Tibial artery (tissue), 4 donors: ENCODE measurements at places on chromosomes 6 and 20.

DNA sequence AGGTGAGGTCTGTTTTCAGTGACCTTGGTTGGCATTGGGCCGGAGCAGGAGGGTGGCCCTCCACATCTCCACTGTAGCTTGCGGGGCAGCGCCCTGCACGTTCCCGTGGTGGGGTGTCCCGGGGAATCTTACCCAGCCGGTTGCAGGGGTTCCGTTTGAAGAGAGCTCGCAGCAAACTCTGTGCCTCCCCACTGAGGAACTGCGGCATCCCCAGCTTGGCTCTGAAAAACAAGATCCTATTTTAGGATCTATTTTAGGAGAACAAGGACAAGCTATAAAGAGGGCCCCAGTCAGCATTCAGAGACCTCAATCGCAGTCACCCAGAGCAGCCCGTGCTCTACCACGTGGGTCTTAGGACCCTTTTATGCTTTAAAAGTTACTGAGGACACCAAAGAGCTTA is 97.8 kb downstream of the RAMACL start:
- no peak overlapping the region for H3K27ac ChIP-seq
- no peaks in the 10 kb centered on the region for H3K4me1 ChIP-seq
- DNase-seq, result no peak
- H3K27me3 ChIP-seq, result no peaks in the 10 kb centered on the region

DNA sequence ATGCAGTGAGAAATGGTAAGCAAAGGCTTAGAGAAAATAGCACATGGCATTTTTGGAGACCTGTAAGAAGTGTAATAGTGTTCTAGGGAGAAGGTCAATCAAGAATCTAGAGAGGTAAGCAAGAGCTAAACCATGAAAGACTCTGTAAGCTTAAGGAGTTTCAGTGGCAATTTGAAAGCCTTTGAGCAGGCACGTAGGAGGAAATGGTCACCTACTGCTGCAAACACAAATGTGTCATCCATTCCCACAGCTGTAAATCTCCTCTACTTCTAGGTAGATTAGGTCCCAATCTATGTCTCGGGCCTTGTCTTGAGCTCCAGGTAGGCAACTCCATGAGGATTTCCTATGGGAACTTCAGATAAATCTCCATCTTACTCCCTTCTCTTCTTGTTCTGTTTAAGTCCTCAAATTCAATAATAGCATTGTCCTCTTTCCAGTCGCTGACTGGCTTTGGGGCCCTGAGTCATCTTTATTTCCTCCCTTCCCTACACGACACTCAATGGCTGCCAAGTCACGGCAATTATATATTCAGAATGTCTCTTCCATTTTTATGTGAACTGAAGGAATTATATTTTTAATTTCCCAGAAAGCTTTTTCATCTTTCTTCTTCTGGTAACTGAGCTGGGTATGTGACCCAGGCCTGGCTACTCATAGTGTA is 24.2 kb upstream of the PAQR8 start:
- no peaks in the 10 kb centered on the region for H3K27me3 ChIP-seq
- H3K4me1 ChIP-seq, result no peaks in the 10 kb centered on the region
- DNase-seq, result no peak
- no peak overlapping the region for H3K4me3 ChIP-seq
- no peaks in the 10 kb centered on the region for H3K36me3 ChIP-seq
- no peak overlapping the region for H3K27ac ChIP-seq

GRCh38 chr6:146883640-146884531 is 285.1 kb downstream of the ADGB start:
- peaks cover 5% of the 10 kb centered on the region for H3K4me1 ChIP-seq
- no peaks in the 10 kb centered on the region for H3K36me3 ChIP-seq
- H3K27me3 ChIP-seq, result no peaks in the 10 kb centered on the region
- DNase-seq, result no peak
- no peak overlapping the region for H3K27ac ChIP-seq

DNA sequence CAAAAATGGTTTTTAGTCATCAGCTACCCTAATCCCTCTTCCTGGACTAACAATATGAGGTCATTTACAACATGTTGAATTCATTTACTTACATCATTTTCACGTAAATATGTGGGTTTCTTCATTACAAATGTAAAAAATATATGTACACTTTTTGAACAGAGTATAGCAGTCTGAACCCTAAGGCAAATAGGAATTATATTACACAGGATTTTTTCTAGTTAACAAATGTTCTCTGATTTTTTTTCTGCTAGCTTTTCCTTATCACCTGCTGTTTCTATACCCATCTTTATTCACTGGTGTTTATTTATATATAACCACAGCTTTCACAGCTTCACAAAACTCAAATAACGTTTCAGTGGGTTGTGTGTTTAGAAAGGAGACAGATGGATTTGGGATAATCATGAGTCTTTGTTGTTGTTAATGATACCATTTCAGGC is 21.0 kb upstream of the CD2AP start:
- H3K27ac ChIP-seq, result no peak overlapping the region
- no peak overlapping the region for H3K4me3 ChIP-seq
- no peaks in the 10 kb centered on the region for H3K36me3 ChIP-seq
- H3K27me3 ChIP-seq, result no peaks in the 10 kb centered on the region

DNA sequence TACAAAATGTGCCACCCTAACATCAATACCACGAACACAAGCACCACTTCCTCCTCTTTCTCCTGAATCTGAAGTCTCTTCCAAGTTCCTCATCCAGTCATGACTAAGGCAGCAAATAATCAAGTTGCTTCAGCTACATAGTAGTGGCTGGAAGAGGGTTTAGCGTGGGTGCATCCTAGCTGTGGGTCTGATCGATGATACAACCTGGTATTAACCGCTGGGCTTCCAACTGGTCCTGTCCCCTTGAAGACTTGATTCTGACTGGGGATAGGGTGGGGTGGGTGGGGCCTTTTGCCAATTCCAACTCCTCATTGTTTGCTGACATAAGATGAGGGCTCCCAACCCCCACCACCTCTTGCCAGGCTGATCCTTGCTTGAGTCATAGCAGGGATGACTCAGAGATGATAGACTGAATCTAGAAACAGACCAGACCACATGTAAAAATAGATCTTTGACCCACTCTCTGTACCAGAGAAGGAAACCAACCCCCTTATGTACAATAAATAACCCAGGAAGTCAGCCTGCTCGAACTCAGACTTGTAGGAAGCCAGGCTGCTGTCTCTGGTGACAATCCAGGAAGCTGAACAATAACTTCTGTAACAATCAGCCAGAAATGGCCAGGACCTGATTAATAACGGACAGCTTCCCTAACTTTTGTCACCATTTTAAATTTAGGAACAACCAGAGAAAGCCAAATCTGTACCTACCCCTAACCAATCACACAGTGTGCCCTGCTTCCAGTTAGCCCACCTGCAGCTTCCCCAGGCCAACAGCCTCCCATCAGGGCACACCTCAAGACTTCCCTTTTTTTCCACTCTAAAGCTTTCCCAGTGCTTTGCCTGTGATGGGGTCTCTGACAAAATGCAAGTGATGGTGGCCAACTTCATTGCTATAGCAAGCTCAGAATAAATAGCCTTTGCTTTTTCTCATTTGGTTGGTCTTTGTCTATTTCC is 68.9 kb upstream of the FAM184A start:
- H3K27ac ChIP-seq, result peak overlapping the region; percentile 48
- no peaks in the 10 kb centered on the region for H3K27me3 ChIP-seq
- no peak overlapping the region for H3K4me3 ChIP-seq

- no peak overlapping the region for H3K4me3 ChIP-seq
- peaks cover 12% of the 10 kb centered on the region for H3K4me1 ChIP-seq
- H3K36me3 ChIP-seq, result no peaks in the 10 kb centered on the region
- no peaks in the 10 kb centered on the region for H3K27me3 ChIP-seq
- H3K27ac ChIP-seq, result no peak overlapping the region
- DNase-seq, result no peak
Measured at GRCh38 chr6:45567879-45568278, 190.1 kb upstream of the SUPT3H start.

DNA sequence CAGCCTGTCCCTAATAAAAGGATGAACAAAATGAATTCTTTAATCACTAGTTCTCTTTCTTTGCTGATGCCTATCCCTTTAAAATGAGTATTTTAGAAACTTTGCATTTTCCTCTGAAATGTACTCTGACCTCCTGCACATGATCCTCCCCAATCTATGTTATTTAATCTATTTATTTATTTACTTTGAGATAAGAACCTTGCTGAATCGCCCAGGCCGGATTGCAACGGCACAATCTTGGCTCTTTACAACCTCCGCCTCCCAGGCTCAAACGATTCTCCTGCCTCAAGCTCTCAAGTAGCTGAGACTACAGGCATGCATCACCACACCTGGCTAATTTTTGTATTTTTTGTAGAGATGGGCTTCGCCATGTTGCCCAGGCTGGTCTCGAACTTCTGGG is 27.9 kb downstream of the ADTRP start:
- H3K27ac ChIP-seq, result no peak overlapping the region
- H3K27me3 ChIP-seq, result no peaks in the 10 kb centered on the region
- H3K36me3 ChIP-seq, result no peaks in the 10 kb centered on the region
- H3K4me3 ChIP-seq, result no peak overlapping the region
- no peak for DNase-seq

- H3K36me3 ChIP-seq, result no peaks in the 10 kb centered on the region
- no peaks in the 10 kb centered on the region for H3K27me3 ChIP-seq
- no peak for DNase-seq
- H3K4me1 ChIP-seq, result no peaks in the 10 kb centered on the region
- H3K27ac ChIP-seq, result no peak overlapping the region
Measured at GRCh38 chr20:17281478-17281877, 54.6 kb downstream of the PCSK2 start.

- H3K4me3 ChIP-seq, result no peak overlapping the region
- no peaks in the 10 kb centered on the region for H3K36me3 ChIP-seq
- H3K27me3 ChIP-seq, result no peaks in the 10 kb centered on the region
- no peak overlapping the region for H3K27ac ChIP-seq
Measured at GRCh38 chr6:123854201-123854600, 50.5 kb downstream of the NKAIN2 start.

DNA sequence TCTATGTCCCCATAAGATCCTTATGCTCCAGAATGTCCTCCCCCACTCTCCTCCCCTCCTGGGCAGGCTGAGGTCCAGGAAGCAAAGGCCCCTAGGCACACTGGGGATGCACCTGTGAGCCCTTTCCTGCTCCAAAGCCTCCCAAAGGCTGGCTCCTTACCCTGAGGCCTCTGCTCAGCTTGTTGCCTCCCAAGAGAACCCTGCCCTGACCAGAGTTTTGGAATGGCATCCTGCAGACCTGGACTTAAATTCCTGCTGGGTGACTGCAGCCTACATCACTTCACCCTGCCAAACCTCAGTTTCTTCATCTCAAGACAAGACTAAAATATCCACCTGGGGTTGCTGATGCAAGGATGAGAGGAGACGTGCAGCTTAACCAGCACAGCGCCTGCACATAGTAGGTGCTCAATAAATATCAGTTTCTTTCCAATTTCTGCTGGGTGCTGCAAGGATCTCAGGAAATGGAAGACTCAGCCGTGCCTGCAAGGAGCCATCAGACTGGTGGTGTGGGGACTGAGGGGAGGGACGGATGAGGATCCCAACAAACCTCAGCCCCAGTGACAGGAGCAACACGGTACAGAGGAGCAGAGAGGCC is 2.1 kb upstream of the LBP start:
- DNase-seq, result no peak
- no peaks in the 10 kb centered on the region for H3K4me1 ChIP-seq
- no peak overlapping the region for H3K4me3 ChIP-seq
- no peaks in the 10 kb centered on the region for H3K27me3 ChIP-seq
- H3K36me3 ChIP-seq, result no peaks in the 10 kb centered on the region

GRCh38 chr6:65671922-65672321 is 35.1 kb downstream of the EYS start:
- no peaks in the 10 kb centered on the region for H3K36me3 ChIP-seq
- H3K4me3 ChIP-seq, result no peak overlapping the region
- H3K27ac ChIP-seq, result no peak overlapping the region
- DNase-seq, result no peak

- H3K27ac ChIP-seq, result no peak overlapping the region
- no peaks in the 10 kb centered on the region for H3K4me1 ChIP-seq
- DNase-seq, result no peak
- H3K4me3 ChIP-seq, result no peak overlapping the region
Measured at GRCh38 chr6:109255946-109256640, 126.2 kb downstream of the CD164 start.

DNA sequence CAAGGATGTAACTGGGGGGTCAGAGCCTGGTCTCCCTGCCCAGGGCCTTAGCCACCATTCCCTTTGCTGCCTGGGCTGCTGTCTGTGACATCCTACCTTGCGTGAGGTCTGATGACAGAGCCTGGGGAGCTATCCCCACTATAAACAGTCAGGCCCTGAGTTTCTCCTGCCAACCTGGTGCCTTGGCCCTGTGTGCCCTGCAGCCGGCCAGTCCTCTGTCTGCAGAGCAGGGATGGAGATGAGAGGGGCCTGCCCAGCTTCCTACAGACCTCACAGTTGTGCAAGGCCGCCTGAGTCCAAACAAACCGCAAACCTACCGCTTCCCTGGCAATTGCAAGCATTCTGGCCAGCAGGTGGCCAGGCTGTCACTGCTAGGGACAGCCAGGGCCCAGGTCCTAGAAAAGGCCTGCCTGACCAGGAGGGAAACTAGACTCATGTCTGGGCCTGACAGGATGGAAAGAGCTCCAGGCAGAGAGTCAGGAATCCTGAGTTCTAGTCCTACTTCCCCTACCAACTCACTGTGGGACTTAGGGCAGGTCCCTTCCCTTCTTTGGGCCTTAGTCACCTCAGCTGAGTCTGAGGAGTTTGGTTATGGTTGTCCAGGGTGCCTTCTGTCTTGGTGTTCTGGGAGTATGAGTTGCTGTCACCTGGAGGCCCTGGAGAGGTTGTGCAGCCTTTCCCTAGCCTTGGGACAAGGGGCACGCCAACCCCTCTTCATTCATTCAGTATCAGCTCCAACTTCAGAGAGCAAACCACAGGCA is 86.2 kb downstream of the VEGFA start:
- DNase-seq, result no peak
- H3K36me3 ChIP-seq, result no peaks in the 10 kb centered on the region
- H3K27ac ChIP-seq, result no peak overlapping the region
- H3K4me3 ChIP-seq, result no peak overlapping the region
